ENCODE measurements at places on chromosomes 12 and 14.

DNA sequence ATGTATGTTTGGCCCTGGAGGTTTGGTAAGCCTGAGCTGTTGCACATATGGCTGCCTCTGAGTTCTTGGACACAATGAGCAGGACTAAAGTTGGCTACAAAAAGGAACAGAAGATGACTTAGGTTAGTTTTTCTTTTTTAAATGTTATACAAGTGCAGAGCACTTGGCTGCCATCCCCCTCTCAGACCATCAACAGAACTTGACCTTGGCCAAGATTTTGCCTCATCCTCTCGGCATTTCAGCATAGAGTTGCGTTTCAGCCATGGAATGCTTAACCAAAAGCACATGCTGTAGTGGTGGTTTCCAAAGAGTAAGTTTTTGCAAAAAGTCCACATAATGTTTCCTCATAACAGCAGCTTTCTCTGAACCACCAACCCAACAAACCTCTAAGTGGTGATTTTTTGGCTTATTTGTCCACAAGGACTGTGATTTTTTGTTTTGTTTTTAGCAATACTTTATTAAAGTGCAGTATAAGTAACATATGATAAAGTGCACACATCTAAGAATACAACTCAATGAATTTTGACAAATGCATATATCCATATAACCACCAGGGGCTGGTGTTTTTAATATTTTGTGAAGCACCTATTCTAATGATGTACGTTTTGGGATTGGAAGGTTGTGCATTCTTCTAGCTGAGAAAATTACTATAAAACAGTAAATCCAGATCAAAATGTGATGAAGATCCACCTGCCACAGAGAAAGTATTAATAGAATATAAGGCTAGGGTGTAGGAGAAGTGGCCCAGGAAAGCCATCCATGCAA lies 12.1 kb upstream of the GALNT16 start:
- DNase-seq, result no peak

DNA sequence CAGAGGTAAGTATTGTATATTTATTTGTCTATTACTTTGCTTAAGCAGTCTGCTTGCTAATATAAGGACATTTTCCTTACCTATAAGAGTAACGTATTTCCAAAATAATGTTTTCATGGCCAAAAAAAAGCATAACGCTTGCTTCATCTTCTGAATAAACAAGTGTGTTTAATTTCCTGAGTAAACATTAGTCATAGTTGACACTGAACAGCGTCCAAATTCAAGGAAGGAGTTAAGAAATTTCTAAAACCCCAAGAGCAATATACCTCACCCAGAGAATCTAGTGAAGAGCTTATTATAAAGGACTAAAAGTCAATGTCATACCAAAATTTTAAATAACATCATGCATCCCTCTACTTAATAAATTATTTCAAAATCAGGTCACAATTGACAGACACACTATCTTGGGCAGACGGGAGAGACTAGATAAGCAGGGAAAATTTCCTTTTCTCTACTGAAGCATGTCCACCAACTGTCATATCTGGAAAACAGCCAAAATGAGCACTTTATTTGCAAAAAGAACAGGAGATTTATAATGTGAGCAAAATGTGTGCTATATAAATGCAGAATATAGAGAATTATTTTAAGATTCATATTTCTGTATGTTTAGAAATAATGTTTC lies 25.1 kb downstream of the ANKS1B start:
- no peak for DNase-seq

- no peak for DNase-seq
These were observed 20.1 kb downstream of the ZNF84 start for GRCh38 chr12:133057446-133057845.

GRCh38 chr12:111425655-111426054 lies 19.9 kb downstream of the SH2B3 start:
- DNase-seq, result no peak

GRCh38 chr12:57899010-57899662 lies 42.2 kb upstream of the ATP23 start:
- peak; percentile 77 for DNase-seq

DNA sequence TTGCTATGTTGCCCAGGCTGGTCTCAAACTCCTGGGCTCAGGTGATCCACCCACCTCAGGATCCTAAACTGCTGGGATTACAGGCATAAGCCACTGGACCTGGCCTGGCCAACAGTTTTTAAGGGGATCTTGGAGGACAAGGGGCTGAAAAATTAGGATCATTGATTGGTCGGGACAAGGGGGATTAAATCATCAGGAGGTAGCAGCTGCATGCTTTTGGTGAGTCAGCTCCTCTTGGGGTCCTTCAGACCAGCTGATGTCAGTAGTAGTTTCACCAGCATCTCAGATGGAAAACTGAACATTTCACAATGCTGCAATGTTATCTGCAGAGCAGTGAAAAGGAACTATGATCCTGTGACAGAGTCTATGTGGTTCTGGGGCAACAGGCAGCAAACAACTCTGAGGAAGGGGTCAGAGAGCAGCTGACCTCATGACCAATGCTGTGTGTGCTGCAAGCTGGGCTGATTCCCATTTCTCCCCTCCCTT lies 6.3 kb downstream of the LRRC74A start:
- no peak for DNase-seq

GRCh38 chr12:47317175-47317915 lies 237.6 kb upstream of the AMIGO2 start:
- no peak for DNase-seq

DNA sequence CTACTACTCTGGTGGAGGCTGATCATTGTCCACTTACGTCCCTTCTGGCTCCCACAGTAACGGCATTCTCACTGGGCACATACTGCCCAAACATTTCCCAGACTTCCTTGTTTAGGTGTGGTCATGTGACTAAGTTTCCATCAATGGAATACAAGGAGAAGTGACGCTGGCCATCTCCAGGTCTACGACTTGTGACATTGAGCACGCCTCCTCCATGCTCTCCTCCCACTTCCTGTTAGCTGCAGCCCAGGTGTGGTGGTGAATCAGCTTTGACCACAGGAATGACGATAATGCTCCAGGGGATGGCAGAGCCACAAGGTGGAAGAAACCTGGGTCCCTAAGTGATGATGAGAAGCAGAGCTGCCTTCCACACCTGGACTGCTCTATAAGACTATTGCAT lies 6.0 kb upstream of the SLC24A4 start:
- DNase-seq, result no peak

DNA sequence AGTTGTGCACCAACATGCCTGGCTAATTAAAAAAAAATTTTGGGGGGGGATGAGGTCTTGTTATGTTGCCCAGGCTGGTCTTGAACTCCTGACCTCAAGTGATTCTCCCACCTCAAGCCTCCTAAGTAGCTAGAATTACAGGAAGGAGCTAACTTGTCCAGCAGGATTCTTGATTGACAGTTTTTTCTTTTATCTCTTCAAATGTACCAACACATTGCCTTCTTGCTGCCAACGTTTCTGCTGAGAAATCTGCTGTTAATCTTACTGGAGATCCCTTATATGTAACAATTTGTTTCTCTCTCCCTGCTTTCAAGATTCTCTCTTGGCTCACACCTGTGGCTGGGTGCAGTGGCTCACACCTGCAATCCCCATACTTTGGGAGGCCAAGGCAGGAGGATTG lies 22.4 kb upstream of the MARK3 start:
- no peak for DNase-seq

DNA sequence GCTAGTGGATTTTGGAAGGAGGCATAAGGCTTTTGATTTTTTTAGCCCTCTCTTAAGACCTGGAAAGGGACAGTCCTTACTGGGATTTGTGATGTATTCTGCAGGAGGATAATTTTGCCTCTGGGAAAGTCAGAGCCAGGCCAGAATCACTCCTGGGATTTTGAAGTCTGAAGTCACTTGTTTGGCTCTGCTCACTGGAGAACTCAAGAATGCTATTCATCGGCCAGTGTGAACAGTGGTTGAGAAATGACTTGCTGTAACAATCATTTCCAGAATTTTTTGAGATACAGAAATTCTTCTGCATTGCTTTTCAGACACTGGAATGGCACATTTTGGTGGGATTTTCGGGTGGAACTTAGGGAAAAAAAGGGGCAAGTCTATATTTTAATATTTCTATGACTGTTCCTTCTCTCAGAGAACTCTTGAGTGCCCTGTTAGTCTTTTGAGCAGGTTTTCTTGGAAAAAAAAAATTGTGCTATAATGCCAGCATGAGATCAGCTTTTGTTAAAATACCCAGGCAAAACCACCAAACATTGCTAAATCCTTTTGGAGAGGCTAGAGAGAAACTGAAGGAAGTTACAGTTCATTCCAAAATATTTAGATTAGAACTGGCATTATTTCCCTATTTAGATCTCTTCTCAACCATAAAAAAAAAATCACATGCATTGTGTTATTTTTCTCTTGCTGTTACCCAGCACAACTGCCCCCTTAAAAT lies 26.1 kb upstream of the BHLHE41 start:
- no peak for DNase-seq

GRCh38 chr12:131734336-131735152 lies 23.7 kb downstream of the SFSWAP start:
- DNase-seq, result no peak

DNA sequence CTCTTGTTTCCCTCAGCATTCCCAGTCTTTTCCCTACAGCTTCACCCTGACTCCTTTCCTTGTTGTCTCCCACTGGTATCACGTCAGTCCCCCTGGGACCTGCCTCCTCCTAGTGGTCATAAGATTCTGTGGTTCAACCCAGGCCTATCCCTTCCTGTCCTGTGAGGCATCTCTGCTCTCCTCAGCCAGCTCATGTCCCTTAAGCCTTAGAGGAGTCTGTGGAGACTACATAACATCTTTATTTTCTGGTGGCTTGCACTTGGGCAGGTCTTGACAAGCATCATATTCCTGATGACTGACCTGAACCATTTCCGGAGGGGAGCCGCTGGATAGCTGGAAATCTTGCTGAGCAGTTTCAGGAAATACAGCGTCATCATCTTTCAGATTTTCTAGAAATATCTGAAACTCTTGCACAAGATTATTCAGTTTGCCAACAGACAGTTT lies 688 bp downstream of the C12orf71 start:
- no peak for DNase-seq

GRCh38 chr14:79098324-79098723 lies 928.2 kb downstream of the NRXN3 start:
- no peak for DNase-seq

- DNase-seq, result no peak
These were observed 8.9 kb downstream of the CORO1C start for GRCh38 chr12:108722463-108722862.

- DNase-seq, result no peak
These were observed 18.1 kb downstream of the RAB21 start for GRCh38 chr12:71772735-71773134.

GRCh38 chr12:32178341-32179010 lies 71.8 kb downstream of the BICD1 start:
- DNase-seq, result no peak

- DNase-seq, result no peak
These were observed 4.5 kb downstream of the DYRK4 start for GRCh38 chr12:4566474-4566873.

GRCh38 chr14:101078892-101079221 lies 175.3 kb upstream of the RTL1 start:
- DNase-seq, result no peak

DNA sequence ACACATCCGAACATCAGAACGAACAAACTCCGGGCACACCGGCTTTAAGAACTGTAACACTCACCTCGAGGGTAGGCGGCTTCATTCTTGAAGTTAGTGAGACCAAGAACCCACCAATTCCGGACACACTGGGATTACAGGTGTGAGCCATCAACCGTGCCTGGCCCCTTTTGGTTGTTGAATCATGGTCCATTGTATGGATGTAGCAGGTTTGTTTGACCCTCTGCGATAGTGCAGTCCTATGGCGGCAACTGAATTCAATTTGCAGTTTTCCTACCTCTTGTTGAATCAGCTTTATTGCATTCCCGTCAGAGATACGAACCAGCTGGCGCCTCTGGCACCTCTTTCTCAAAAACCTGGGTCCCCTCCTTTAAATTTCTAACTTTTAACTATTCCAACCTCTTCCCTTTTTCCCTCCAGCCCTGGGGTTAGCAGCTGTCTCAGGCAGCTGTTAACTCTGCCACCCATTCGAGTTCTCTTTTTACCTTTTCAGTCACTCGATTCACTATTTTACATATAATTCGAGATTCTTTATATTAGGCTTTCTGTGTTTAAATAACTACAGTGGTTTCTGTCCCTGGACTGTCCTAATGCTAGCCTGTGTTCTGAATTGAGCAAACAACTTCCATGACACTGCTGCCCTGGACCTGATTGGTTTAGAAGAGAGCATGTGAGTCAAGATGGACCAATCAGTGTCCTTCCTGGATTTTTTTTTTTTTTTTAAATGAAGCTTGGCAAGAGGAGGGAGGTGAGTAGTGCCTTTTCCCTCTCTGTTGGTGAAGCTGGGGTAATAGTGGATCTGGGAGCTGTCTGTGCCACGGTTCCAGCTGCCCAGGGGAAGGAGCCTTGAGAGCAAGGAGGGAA lies 261.5 kb downstream of the PCNX1 start:
- no peak for DNase-seq

DNA sequence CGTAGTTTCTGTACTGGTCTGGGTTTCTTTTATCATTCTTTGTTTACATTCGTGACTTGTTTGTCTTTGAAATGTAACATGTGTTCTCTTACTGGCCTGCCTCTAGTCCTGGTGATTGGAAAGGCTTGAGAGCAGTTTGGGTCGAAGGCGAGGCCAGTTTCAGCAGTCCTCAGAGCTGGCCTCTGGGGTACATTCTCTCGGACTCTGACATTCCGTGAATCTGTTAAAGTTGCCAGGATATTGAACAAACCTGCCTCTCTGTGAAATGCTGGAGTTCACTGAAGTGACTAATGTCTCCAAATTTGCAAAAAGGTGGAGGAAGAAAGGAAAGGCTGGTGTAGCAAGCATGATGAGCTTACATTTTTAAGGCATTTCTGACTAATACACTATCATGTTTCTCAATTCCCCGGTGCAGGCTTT lies 1.5 kb downstream of the PLEKHA5 start:
- no peak for DNase-seq

DNA sequence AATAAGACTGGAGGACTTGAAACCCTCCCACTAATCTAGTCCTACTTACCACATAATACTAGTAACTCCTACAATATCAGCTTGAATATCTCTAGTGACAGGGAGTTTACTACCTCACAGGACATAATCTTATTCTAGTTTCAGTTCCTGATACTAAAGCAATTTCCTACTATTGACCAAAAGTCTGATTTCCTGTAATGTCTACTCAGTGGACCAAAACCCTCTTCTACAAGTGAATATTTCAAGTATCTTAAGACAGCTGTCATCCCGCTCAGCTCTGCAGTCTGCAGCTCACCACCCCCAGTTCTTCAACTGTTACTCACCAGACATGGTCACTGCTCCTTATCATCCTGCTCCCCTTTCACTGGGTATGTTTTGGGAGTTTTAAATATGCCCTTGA lies 70.8 kb upstream of the TMCC3 start:
- no peak for DNase-seq
